MCF 10A (cell line): ENCODE measurements at places on chromosomes 1 and 21. TPM values are rescaled to one million over a fixed set of nuclear protein-coding genes. Genes with fewer than 3 reads are reported as not detected.

GPR161 gene
- total RNA-seq, result 6.6 and 10.2 TPM in 2 replicates

DNA sequence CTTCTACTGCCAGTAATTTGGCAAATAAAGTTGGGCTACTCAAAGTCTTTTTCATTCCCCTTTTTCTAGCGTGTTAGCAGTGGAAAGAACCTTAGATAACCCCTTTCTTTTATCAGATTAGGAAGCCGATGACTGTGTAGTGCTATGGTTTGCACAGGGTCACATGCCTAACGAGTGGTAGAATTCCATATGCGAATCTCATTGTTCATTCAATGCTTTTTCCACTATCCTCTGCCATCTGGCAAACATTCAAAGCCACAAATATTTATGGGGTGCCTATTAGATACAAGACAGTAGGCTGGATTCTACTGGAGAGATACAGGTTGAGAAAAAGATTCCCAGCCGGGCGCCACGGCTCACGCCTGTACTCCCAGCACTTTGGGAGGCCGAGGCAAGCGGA is 14.9 kb upstream of the IER5 start:
- DNase-seq, result no peak

- no peak for DNase-seq
Observed at GRCh38 chr1:12173631-12174121, 6.9 kb downstream of the TNFRSF1B start.

DNA sequence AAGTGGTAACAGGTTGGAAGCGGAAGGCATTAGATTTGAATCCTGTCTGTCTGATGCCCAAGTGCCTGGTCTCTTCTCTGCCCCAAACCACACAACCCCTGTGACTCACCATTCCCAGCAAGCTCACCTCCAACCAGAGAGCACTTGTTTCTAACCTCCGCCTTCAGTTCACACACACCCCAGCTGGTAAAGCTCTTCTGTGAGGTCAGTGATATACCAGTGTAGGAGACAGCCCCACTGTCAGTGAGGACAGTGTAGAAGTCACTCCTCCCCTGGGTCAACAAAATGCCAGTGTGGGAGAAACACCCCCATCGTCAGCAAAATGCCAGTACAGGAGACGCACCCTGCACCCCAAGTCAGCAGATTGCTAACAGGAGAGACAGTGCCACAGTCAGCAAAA is 2.6 kb downstream of the RIMS3 start:
- DNase-seq, result peak; percentile 68

- no peak for DNase-seq
Observed at GRCh38 chr1:203316626-203317093, 11.3 kb downstream of the BTG2 start.

GRCh38 chr1:78146205-78146771 is 100.5 kb downstream of the GIPC2 start:
- no peak for DNase-seq

DNA sequence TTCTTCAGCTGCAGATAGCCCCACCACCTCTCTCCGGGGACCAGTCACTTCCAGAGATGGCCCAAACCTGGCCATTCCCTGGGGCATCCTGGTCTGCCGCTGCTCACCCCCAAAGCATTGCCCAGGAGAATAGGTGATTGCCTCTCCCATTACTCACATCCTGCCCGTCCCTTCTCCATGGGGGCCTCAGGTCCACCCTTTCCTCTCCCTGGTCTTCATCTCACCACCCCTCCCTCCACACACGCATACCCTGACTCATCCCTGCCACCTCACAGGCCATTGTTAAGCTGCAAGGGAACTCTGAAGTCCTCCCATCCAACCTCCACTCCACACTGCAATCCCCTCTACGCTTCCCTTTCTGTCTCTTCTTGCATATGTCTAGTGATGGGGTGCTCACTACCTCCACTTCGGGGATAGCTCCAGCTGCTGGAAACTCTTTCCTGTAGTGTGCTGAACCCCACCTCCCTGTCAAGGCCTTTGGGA is at the start of gene PLEKHG5:
Gene PLEKHG5, minus strand, starts transcription at position 188 of the 483 bp plus-strand sequence. CDS start 14,096 bp downstream, outside the sequence.
- DNase-seq, result peak; percentile 90

DNA sequence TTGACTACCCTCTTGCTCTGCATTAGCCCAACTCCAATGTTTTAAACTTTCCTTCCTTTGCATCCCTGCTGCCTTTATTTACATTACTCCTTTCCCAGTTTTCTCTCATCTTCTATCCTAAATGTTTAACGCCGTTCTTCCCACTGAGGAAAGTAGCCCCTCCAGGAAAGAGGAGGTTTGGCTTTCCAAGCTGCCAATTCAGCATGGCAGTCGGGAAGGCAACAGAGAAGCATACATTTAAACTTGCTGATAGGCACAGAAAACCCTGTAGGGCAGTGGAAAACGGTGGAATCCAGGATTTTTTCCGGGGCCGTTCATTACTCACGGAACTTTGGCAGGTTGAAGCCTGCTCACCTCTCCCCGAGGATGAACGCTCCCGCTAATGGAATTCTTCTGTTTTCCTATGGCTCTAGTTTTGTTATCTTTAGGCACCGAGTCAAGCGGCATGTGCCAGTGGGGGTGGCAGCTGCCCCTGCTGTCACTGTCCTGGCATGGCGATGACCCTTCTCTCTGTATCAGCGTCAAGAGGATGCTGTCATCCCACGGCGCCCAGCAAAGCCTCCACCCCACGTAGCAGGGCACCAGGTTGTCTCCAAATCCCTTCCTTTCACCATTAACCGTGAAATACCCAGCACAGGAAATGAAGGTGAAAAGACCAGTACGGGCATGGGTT is 48.3 kb downstream of the ZBTB18 start:
- no peak for DNase-seq

GRCh38 chr1:13703128-13703513 is 3.1 kb downstream of the PRDM2 start:
- DNase-seq, result no peak

DNA sequence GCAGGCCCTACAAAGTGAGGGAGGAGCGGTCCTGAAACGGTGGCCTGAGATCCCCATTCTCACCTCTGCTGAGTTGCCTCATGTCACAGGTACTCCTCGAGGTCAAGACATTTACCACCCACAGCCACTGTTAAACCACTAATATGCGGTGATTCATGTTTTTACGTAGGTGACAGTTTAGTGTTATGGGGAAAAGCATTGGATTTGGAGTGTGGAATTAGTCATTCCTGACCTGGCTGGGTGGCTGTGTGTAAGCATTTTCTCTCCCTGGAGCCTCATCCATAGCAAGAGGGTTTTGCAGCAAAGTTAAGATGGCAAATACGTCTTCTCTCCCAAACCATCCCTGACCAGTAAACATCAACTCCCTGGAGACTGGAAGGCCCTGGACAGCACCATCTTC is 57.8 kb upstream of the KCNJ6 start:
- DNase-seq, result peak; percentile 70

DNA sequence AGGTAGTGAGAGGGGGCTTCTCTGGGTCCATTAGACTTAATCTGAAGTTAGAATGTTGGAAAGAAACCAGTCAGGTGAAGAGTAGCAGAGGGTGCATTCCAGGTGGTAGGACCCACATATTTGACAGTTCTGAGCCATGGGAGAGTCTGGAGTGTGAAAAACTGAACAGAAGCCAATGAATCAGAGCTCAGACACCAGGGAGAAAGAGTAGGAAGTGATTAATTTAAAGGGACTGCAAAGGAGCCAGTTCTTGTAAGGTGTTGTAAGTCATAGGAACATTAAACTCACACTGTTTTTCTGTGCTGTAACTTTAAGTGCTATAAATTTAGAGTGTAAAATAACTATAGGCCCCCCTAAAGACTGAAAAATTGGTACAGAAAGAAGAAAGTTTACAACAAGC is 5.9 kb upstream of the DHX9 start:
- peak; percentile 72 for DNase-seq

GRCh38 chr21:31213787-31214186 is 130.3 kb downstream of the TIAM1 start:
- DNase-seq, result peak; percentile 39

DNA sequence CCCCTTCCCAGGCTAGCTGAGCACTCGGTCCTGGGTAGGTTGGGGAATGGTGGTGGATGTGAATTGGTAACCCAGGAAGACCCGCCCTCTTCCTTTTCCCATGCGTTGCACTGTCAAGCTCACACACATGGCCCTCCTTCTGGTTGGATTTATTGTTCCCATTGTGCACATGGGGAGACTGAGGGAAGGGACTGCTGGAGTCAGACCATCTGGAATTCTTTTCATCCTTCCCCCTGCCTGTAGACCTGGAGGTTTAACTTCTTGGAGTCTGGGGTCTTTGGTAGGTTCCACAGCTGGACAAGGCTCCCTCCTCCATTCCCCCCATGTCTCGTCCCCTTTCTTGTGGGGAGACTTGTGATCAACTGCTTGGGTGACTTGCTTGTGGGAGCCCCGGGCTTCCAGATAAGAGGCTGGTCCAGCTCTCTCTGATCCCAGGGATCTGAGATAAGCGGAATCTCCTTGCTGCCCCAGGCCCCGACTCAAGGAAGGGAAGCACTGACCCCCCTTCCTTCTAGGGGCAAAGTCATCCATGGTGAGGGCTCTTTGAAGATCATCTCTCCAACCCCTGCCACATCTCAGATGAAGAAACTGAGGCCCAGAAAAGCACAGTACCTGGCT is 55.7 kb upstream of the SYNC start:
- no peak for DNase-seq

DNA sequence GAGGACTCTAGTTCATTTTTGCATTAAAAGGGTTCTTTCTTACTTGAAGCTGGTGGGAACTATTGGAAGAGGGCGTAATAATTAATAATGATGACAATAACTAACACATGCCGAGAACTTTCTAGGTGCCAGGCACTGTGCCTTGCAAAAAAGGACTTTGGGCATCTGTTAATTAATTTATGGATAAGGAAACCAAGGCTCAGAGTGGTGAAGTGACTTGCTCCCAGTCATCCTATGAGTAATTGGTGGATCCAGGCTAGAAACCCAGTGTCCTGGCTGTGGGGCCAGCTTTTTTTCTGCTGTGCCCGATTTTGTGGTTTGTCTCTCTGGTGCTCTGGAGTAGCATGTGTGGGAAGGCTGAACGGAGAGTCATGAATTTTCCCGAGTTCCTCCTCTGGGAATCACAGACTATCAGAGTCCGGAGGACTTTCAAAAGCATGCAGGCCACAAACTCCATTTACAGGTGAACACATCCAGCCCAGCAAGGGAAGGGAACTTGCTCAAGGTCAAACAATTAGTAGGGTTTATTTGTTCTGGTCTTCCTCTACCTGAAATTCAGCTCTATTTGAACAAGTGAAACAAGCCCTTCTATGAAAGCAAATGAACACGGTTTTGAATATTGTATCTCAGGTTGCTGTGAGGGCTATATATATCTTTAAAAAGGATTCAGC is 23.4 kb downstream of the ROR1 start:
- DNase-seq, result no peak

- no peak for DNase-seq
Observed at GRCh38 chr1:89781494-89782126, 39.2 kb upstream of the LRRC8D start.
